CD4-positive, alpha-beta T cell treated with Interleukin-1 beta for 1 hour (primary cell): ENCODE measurements at places on chromosomes 4 and X.

- no peak for DNase-seq
Measured at GRCh38 chrX:118714521-118714920, 12.9 kb upstream of the IL13RA1 start.

DNA sequence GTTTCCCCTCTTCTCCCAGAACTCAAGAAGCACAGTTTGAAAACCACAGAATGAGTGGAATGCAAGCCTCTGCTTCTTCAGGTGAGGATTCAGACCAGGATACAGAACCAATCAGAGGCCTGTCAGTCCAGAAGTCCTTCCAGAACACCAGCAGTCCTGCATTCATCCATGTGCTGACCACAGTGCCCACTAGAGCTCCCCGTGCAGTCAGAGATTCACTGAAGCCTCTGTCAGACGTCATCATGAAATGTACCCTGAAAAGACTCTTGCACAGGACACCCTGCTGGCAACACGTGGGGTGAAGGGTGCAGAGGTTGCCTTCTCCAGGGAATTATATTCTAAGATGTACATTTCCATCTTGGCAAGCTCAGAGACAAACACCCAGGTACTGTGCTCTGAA lies 75.9 kb upstream of the LSM6 start:
- DNase-seq = no peak

- DNase-seq = no peak
Measured at GRCh38 chrX:132810964-132811712, 147.3 kb downstream of the HS6ST2 start.

DNA sequence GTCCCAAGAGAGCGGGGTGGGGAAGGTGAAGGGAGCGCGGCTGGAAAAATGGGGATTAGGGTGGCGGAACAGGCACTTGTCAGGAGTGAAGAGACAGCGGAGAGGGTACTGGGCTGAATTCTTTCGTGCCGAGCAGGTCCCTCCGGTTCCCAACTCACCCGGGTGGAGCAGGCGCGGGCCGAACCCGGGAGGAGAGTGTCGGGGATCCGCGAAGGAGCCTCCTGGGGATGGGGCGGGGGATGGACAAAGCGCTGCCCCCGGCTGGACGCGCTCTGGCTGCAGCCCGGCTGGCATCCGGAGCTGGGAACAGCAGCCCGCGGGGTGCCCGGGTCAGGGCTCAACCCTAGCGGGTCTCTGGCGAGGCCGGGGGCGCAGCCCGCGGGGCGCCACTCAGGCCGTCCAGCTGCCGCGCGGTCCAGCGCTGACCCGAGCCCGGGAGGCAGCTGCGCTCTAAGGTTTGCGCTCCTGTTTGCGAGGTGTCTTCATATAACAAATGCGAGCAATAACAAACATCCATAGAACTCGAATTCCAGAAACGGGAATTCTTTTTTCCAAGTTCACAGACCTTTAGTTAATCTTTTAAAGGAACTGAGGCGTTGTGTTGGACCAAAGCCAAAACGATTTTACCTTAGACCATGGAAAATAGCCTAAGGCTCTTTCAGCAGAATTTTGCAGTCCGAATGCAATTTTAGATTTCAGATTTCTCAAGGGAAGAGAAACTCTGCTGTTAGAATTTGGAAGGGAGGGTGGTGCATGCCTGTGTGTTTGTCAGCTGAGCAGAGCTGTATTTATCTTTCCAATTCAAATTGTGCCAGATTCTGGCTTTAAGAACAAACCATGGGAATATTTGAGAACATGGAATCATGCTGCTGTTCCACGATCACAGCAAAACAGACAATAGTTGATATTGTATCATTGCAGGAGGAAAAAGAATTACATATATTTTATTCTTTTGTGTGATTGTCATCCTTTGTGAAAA lies 744 bp downstream of the NPY5R start:
- no peak for DNase-seq

DNA sequence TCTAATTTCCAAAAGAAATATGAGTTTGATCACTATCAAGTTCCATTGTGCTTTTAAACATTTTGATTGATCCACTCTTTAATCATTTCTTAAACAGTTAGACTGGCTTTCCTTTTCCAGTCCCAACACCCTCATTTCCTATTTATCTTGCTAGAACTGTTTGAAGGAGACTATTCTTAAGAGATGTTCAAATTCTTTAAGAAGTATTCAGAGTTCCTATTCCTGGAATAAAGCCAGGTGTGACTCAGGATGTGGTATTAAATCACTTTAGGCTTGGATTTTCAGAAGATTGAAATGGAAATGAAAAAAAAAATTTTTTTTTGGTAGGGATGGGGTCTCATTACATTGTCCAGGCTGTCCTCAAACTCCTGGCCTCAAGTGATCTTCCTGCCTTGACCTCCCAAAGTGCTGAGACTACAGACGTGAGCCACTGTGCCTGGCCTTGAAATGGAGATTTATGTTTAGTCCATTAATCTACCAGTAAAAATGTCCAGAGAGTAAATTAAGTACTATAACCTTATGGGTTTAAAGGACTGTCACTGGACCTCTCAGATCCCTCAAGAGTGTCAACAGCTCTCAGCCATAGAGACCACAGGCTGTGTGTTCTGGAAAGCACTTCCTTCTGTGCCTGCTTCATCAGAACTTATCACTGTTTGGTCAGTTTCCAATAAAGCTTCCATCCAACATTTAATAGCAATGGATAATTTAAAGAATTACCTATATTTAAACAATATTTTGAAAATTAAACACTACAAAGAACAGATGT lies 90.7 kb downstream of the CDS1 start:
- DNase-seq = no peak

DNA sequence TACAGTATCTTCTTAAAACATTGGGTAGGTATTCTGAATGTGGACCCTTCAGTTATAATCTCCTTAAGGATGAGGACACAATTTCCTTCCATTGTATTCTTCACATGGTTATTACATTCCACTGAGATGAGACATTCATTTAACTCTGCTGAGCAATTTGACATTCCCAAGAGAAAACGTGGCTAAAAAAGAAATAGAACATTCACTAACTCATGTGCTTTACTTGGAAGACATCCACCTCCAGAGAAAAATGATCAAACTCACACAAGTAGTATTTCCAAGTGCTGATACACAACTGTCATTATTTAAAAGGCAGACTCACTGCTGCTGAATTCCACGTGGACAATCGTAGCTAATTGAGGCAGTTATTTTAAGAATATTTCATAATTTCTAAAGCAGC lies 227.9 kb upstream of the ANKRD50 start:
- no peak for DNase-seq

DNA sequence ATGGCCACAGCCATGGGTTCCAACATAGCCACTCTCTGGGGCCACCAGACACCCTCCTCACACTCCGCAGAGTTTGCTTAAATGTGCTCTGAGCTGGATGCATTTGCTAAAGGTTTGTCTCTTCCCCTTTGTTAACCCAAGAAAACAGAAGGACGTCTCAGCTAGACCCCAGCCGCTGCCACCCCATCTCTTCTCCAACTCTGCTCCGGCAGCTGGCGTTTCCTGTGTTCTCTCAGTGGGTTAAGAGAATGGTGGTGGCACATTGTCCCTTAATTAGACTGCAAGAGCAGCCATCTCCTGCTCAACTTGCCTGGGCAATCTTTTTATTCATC lies 43.7 kb upstream of the FAM9C start:
- no peak for DNase-seq

DNA sequence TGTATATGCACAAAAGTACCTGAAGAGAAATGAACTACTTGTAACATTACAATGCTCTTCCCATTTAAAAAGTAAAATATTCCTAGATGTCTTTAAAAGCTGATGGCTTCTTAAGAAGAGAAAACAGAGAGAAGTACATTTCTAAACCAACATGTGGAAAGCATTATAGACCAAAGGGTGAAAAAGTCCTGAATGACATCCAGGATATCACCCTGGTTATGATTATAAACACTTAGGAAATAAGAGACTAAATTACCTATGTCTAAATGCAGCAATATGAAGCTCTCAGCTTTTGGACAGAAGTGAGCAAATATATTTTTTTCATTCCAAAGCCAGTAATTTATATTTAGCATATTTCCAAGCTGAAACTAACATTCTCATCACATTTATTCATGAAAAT lies 21.7 kb upstream of the EGFL6 start:
- DNase-seq = no peak

- no peak for DNase-seq
Measured at GRCh38 chr4:19735012-19735411, 516.7 kb upstream of the SLIT2 start.

GRCh38 chr4:172055498-172055897 lies 242.3 kb downstream of the GALNTL6 start:
- no peak for DNase-seq

- no peak for DNase-seq
Measured at GRCh38 chr4:165758086-165758485, 115.0 kb upstream of the TLL1 start.

GRCh38 chr4:101348995-101349800 lies 1.9 kb upstream of the PPP3CA start:
- DNase-seq = no peak

DNA sequence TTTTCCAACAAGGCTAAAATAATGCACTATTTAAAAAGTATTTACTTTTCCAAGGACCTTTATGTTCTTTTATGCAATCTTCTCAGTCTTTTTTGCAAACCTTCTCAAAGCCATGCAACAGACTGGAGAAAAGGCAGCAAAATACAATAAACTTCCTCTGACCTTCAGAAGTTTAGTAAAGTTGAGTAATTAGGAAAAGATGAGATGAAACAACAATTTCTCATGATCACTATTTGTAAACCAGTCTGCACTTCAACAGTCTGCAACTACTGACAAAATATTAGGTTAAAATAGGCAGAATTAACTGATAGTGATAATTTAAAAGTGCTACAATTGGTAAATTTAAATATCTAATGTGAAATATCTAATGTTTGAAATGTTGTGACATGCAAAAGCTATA lies 884.9 kb upstream of the PCDH10 start:
- DNase-seq = no peak

- DNase-seq = no peak
Measured at GRCh38 chr4:109462297-109462696, 28.7 kb downstream of the SEC24B start.
